Stimulated activated CD4-positive, alpha-beta T cell treated with anti-CD3 and anti-CD28 coated beads, Interleukin-12 subunit alpha, Interleukin-12 subunit beta, amount 100 ng/mL, for 48 hours (primary cell): ENCODE measurements at places on chromosomes 1 and 21.

GRCh38 chr1:202134645-202135172 is 9.8 kb downstream of the ARL8A start:
- DNase-seq, result no peak

DNA sequence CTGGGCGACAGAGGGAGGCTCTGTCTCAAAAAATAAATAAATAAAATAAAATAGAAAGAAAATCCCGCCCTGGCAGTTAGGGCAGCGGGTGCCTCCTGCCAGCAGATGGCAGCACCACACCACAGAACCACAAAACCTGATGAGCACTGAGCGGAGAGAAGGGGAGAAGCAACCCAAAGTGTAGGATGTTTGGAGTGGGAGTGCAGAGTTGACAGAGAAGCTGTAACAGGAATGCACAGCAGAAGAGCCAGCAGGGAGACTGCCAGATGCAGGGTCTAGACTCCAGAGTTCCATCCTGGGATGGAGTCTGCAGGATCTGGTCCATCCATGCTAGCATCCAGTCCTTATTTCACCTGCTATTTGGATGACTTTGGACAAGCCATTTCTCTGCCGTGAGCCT is 29.7 kb upstream of the KIRREL1 start:
- peak; percentile 45 for DNase-seq

- DNase-seq, result no peak
Observed at GRCh38 chr1:101144671-101145448, 92.0 kb upstream of the S1PR1 start.

GRCh38 chr1:97200595-97200994 is 479.0 kb downstream of the PTBP2 start:
- no peak for DNase-seq

GRCh38 chr1:111864862-111865261 is 109.2 kb downstream of the DDX20 start:
- no peak for DNase-seq

GRCh38 chr21:35059742-35060141 is 10.6 kb upstream of the RUNX1 start:
- no peak for DNase-seq

DNA sequence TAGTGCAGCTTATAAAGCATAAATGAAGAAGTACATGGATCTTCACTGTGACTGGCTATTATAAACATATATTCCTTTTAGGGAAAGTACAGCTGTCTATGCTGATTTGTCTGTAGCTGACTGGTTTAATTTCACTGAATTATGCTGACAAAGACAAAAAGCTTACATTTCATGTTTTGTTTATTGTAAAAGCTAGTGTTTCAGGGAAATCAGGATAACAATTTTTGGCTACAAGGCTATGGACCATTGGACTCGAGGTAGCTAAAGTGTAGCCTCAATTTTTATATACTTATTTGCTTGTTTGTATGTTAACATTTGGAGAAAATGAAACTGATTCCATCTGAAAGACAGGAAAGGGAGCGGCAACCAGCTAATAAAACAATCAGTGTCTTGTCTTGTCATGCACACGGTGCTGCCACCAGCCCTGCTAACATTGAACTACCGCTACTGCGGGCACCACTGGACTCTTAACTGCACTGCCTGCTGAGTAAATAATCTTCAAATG is 480.2 kb downstream of the COL11A1 start:
- no peak for DNase-seq

DNA sequence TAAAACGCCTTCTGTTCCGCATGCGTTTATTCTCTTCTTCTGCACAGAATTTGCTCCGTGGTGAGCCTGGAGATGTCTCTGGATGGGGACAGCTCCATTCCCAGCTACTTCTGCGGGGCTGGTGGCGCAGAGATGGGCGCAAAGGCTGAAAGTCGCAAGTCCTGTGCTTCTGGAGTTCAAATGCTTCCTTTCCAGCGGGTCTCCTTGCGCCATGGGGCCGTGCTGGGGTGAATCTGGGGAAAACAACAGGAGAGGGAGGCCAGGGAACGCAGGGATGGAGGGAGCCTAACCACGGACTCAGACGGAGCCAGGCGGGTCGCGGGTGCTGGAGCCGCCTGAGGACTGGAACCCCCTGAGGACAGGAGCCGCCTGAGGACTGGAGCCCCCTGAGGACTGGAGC is 2.9 kb upstream of the OR2T12 start:
- DNase-seq, result no peak

DNA sequence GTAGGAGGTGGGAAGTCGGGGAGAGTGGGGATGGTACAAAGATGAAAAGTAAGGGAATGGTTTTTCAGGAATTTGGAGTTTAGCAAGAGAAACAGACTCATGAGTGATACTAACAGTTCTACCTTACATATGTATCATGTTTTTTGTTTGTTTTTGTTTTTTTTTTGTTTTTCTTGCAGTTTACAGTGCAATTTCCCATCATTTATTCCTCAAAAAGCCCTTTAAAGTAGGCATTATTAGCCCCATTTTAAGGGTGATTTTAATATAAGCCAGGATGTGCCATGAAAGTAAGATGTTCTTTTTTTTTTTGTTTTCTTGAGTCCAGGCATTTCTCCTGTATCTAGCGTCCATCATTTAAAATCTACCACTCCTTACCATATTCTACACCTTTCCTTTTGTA is 13.8 kb upstream of the TRIM45 start:
- no peak for DNase-seq

GRCh38 chr1:95111014-95111413 is 6.1 kb upstream of the TLCD4 start:
- DNase-seq, result no peak

- no peak for DNase-seq
Observed at GRCh38 chr1:76170084-76170483, 95.5 kb downstream of the ST6GALNAC3 start.

DNA sequence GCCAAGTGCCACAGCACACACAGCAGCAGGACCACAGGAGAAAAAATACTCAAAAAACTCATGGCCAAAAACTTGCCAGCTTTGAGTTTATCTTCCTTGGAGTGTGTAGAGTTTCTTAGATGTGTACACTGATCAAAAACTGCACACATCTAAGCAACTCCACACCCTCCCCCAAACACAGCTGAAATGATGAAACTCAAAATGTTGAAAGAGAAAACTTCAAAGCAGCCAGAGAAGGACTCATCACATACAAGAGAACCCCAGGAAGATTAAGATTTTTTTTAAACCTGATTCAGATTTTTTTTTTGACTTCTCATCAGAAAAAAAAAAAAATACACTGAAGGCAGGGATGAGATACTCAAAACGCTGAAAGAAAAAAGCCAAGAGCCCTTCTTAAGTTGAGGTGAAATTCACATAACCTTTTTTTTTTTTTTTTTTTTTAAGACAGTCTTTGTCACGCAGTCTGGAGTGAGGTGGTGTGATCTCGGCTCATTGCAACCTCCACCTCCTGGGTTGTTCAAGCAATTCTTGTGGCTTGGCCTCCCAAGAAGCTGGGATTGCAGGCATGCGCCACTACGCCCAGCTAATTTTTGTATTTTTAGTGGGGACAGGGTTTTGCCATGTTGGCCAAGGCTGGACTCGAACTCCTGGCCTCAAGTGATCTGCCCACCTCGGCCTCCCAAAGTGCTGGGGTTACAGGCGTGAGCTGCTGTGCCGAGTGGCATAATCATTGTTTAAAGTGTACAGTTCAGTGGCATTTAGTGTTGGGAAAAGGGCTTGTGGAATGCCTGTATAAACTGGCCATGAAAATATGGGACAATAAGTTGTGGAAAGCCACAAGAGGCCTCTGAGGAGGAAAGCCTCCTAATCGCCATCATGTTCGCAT is 20.9 kb upstream of the PDXK start:
- no peak for DNase-seq

- no peak for DNase-seq
Observed at GRCh38 chr1:202871367-202871766, 17.6 kb downstream of the RABIF start.

- no peak for DNase-seq
Observed at GRCh38 chr1:10415211-10415930, 14.9 kb upstream of the CENPS start.

DNA sequence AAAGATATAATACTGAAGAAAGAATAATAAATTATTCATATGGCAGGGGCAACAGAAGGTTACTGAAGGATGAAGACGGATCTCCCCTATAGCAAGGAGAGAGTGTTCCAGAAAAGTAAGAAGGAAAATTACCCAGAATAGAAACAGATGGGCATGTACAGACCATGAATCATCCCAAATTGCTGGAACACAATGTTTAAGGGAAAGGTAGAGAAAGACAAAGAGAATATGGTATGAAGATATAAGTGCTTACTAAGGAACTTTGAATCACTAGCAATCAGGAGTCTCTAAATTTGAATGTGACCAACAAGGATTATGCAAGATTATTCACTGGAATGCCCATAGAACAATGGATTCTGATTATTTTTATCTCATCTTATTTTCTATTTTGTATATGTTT is 375.4 kb downstream of the COL11A1 start:
- no peak for DNase-seq

- no peak for DNase-seq
Observed at GRCh38 chr1:4428711-4429110, 225.7 kb upstream of the AJAP1 start.

DNA sequence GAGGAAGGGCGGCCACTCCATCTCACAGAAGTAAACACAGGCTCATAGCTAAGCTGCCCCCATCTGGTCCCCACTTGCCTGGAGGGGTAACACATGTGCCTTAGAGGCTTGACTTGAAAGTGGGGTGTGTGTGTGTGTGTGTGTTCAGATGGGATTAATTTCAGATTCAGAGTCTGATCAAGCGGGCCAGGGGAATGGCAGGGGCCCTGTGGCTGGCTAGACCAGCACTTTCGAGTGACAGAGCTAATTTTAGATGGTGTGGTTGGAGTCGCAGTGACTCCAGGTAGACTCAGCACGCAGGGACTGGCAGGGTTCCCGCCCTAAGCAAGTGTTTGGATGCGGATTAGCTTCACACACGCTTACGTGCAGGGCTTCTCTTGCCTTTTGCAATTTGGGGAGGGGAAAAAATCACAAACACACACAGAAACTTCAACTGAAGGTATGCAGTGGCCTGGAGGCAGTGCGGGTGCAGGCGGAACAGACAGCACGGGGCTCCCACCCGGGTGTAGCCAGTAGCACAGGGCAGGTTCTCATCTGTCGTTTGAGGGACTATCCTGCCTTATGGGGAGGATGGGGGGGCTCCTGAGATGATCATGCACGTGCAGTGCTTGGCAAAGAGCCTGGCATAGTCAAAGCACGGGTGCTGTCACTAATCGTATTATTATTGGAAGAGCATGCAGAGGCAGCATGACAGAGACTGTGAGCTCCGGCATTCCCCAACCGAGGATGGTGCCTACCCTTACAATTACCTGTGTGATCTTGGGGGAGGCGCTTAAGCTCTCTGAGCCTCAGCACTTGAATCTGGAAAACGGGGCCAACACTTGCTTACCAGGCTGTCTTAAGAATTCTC is 1.3 kb downstream of the EDN2 start:
- no peak for DNase-seq

GRCh38 chr1:85571828-85572227 is 8.7 kb upstream of the CCN1 start:
- DNase-seq, result no peak

GRCh38 chr1:169321539-169321938 is 46.1 kb downstream of the NME7 start:
- DNase-seq, result no peak

DNA sequence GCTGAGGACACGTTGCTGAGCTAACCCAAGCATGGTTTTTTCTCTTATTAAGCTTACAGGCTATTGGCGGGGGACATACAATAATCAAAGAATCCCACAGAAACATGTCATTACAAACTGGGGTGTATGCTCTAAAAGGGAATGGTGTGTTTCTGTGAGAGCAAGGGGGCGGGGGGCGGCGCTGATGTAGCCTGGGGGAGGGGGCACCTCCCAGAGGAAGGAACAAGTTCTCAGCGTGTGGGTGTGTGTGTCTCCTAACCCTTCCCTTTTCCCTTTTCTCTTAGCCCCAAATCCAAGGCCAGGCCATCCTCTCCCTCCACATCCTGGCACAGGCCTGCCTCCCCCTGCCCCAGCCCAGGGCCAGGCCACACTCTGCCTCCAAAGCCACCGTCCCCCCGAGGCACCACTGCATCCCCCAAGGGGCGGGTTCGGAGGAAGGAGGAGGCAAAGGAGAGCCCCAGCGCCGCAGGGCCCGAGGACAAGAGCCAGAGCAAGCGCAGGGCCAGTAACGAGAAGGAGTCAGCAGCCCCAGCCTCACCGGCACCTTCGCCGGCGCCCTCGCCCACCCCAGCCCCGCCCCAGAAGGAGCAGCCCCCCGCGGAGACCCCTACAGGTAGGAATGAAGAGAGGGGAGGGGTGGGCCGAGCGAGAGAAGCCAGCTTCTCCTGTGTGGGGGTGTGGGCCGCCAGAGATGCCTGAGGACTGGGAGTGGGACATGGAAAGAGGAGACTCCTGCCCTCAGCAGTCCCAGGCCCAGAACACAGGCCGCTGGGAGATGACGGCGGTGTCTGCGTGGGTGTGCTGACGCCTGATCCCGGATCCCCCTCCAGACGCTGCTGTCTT is 21.9 kb downstream of the MAP7D1 start:
- DNase-seq, result no peak

GRCh38 chr1:102919659-102920058 is 188.7 kb downstream of the COL11A1 start:
- no peak for DNase-seq

GRCh38 chr1:96559707-96560596 is 161.6 kb upstream of the PTBP2 start:
- DNase-seq, result no peak

GRCh38 chr1:65263286-65263685 is 46.1 kb upstream of the DNAJC6 start:
- no peak for DNase-seq

GRCh38 chr21:28436286-28436932 is 556.3 kb downstream of the LTN1 start:
- no peak for DNase-seq

GRCh38 chr1:156106624-156107488 is 7.7 kb upstream of the LMNA start:
- DNase-seq, result no peak

GRCh38 chr1:24735156-24735508 is 10.1 kb upstream of the CLIC4 start:
- no peak for DNase-seq

DNA sequence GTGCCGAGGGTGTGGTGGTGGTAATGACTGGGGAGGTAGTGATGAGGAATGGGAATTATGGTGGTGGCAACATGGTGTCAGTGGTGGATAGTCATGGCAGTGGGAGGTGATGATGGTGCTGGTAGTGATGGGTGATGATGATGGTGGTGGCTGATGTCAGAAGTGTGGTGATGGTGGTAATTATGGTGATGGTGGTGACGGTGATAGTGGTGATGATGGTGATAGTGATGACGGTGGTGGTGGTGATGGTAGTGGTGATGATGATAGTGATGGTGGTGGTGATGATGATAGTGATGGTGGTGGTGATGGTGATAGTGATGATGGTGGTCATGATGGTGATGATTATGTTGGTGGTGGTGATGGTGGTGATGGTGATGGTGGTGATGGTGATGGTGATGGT is 162.8 kb downstream of the NPHP4 start:
- no peak for DNase-seq
